ENCODE measurements at places on chromosomes 12 and 14.
A peak's percentile ranks its signal among the peaks of the same experiment; 100 is the strongest.

- no peak for DNase-seq
Measured at GRCh38 chr12:77571127-77571526, 259.6 kb upstream of the NAV3 start.

DNA sequence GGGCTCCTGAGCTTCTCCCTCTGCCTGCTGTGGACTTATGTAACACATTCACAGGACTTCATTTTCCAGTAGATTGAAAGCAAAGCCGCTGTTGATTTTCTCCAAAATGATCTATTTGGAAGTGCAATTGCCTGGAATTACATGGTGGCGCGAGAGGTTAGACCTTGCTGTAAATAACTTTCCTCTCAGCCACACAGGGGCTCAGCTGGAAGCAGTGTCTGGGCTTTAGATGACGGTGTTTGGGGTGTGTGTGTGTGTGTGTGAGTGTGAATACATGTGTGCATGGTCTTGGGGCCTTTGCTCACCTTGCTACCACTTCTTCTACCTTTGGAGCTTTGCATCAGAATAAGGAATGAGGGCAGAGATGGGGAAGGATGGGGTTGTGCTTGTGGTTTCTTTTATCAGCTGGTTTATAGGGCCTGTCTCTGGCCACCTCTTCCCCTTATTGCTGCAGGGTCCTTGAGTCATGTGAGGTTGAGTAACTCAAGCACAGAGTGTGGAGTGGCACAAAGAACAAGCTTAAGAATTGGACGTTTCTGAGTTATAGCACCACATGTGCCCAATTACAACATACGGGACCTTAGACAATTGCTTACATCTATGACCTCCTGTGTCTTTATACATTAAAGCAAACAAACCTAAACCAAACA lies 280.6 kb downstream of the NRXN3 start:
- no peak for DNase-seq

DNA sequence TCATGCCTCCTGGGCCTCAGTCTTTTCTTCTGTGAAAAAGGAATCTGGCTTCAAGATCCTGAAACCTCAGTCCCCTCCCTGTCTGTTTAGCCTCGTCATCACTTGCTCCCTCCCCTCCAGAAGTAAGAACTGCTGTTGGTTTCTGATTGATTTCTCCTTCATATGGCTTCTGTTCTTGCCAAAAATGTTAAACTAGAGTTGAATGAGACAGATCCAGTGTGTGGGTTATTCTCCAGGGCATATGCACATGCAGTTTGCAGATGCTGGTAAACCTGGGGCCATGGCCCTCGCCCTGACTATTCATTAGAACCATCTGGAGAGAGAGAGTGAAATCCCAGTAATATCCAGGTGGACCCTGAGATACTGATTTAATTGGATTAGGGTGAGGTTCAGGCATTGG lies 175.1 kb downstream of the TMEM132C start:
- no peak for DNase-seq

GRCh38 chr14:20837831-20838230 lies 35.2 kb upstream of the RNASE1 start:
- DNase-seq, result no peak

- DNase-seq, result no peak
Measured at GRCh38 chr12:10207136-10207535, 5.5 kb upstream of the GABARAPL1 start.

DNA sequence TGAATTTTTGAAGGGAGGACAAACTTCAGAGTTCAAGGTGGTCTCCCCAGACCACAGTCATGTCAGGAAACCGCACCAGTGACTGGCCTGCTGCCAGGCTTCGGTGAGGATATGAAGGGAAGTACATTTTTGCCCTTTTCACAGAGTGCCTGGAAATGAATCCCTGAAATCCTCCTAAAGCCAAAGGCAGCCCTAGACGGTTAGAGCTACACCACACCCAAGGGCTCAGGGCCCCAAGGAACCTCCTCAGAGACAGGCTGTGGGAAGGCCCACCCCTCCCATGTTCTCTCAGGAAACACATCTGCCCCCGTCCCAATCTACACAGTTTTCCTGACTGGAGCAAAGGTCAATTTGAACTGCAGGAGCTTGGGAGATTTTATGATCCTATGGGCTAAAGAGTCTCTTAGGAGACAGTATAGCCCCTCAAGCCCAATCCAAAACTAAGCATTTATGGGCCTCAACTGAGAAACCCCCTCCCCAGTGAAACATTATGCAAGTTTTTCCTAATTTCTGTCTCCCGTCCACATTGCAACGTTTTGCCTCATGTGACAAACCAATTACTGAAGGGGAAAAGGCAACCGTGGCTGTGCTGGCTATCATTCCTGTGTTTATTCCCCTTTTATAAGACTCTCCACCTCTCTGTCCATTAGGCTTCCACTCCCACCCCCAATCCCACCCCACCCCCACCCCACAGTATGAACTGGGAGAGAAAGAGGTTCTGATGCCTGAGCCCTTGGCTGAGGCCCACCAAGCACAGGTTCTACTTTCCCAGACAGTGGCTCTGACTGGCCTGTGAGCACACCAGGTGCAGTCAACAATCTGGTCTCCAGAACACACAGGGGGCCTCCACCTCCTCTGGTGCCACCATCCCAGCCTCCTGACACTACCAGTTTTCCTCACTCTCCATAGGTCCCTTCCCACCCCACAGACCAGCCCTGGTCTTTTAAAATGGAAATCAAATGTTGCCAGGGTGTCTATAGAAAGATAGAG lies 9.6 kb upstream of the RNASE1 start:
- no peak for DNase-seq

GRCh38 chr12:54042970-54043853 lies 10.4 kb downstream of the HOXC5 start:
- no peak for DNase-seq

- DNase-seq, result no peak
Measured at GRCh38 chr12:127941332-127941731, 325.6 kb upstream of the TMEM132C start.

DNA sequence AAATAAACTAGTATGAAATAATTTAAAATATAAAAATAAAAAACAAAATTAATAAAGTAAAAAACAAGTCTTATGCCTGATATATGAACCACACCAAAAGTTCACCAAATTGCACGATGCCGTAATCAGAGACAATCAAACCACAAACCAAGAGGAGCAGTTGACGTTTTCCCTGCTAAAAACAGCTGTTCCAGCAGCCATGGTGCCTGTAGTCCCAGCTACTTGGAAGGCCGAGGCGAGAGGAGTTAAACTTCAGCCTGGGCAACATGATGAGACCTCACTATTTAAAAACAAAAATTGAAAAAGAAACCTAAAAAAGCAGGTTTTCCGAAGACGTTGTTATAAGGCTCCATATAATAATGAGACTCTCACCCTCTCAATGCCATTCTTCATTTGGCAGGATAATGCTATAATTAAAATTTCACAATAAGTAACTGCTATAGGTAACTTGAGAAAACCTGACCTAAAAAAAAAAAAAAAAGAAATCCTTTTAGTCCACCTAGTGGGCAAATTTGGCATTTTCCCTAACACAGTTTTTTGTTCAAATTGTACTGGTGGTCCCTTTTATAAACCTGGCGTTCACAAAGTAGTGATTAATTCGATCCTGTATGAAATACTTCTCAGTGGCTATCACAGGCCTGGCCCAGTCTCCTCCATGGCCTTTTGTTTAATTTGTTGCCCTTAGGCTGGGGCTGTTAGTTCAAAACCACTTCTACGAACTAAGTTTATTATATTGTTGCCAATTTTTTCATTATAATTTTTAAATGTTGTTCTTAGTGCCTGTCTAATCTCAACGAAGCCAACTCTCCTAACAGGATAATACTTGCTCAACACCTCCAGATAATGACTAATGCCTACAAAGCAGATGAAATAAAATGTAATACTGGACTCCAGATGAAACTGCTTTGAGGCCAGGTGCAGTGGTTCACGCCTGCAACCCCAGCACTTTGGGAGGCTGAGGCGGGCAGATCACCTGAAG lies 62.1 kb downstream of the TNFAIP2 start:
- DNase-seq, result peak; percentile 24

Measured in smooth muscle cell of the brain vasculature (primary cell).